T-cell (primary cell): ENCODE measurements at places on chromosomes 2 and 18.

DNA sequence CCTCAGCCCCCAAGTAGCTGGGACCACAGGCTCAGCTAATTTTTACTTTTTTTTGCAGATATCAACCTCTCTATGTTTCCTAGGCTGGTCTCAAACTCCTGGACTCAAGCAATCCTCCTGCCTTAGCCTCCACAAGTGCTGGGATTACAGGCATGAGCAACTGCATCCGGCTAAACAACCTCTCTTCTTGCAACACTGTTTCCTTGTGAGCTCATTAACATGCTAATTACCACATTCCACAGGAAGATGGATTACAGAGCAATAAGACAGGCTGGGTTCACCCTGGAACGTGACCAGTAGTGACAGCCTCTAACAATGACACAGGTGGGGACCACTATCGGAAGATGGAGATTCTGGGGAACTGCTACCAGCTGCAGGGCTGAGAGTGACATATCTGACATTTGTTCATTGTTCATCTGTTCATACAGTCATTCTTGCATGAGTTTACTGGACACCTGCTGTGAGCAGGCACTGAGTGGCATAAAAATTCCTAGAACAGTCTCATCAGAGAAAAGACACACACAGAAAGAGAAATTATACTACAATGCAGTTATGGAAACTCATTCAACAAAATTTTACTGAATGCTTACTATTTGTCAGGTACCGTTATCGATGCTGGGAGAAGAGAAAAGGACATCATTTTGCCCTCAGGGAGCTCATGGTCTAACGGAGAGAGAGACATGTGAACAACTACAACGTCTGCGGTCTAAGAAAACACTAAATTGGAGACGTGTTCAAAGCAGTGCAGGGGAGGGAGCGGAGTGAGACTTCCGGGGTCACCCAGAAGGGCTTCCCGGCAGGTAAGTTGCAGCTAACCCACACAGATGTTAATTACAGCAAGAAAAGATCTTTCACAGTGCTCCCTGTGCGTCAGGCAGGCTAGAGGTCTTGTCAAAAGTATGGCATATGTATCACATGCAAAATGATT is 37.6 kb downstream of the PROC start:
- no peak overlapping the region for H3K27ac ChIP-seq
- no peaks in the 10 kb centered on the region for H3K27me3 ChIP-seq
- no peak for DNase-seq
- no peak overlapping the region for H3K4me3 ChIP-seq

GRCh38 chr2:152755029-152755428 is 36.6 kb downstream of the ARL6IP6 start:
- no peak for DNase-seq
- no peak overlapping the region for H3K27ac ChIP-seq
- H3K36me3 ChIP-seq, result no peaks in the 10 kb centered on the region
- no peaks in the 10 kb centered on the region for H3K4me1 ChIP-seq
- H3K4me3 ChIP-seq, result no peak overlapping the region
- no peaks in the 10 kb centered on the region for H3K27me3 ChIP-seq

DNA sequence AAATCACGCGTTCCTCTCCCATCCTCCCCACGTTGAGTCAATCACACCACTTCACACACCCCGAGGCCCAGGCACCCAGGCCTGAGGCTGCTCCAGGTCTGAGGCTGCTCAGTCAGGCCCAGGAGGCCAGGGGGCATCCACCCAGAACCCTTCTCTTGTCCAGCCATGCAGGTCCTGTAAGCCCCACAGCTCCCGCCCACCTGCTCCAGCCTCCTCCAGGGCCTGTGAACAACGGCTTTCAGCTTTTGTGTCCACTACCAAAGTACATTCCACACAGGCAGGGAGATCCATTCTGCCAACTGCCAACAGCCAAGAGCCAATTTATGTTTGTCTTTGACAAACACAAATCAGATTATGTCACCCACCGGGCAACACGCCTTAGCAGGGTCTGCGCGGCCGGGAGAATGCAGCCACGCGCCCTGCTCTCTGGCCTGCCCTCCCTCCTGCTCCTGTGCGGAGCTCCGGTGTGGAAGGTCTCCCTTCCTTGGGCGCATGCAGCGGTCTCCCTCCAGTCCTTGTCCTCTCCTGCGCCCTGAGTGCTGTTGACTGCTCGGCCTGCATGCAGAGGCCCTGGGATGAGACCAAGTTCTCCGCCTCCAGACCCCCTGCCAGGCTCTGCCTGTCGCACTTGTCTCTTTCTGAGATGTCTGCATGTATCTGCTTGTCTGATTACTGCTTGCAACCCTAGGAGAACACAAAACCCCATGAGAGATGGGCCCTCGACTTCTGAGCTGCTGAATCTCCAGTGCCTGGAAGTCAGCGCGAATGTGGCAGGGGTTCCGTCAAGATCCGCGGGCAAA is 146.6 kb downstream of the ZNF516 start:
- no peaks in the 10 kb centered on the region for H3K27me3 ChIP-seq
- DNase-seq, result no peak
- no peaks in the 10 kb centered on the region for H3K36me3 ChIP-seq
- H3K4me1 ChIP-seq, result peaks cover 11% of the 10 kb centered on the region
- no peak overlapping the region for H3K4me3 ChIP-seq

- no peaks in the 10 kb centered on the region for H3K27me3 ChIP-seq
- peaks cover 15% of the 10 kb centered on the region for H3K4me1 ChIP-seq
- no peaks in the 10 kb centered on the region for H3K36me3 ChIP-seq
- no peak for DNase-seq
- no peak overlapping the region for H3K27ac ChIP-seq
- no peak overlapping the region for H3K4me3 ChIP-seq
Measured at GRCh38 chr2:240974771-240975572, 23.4 kb upstream of the SNED1 start.

DNA sequence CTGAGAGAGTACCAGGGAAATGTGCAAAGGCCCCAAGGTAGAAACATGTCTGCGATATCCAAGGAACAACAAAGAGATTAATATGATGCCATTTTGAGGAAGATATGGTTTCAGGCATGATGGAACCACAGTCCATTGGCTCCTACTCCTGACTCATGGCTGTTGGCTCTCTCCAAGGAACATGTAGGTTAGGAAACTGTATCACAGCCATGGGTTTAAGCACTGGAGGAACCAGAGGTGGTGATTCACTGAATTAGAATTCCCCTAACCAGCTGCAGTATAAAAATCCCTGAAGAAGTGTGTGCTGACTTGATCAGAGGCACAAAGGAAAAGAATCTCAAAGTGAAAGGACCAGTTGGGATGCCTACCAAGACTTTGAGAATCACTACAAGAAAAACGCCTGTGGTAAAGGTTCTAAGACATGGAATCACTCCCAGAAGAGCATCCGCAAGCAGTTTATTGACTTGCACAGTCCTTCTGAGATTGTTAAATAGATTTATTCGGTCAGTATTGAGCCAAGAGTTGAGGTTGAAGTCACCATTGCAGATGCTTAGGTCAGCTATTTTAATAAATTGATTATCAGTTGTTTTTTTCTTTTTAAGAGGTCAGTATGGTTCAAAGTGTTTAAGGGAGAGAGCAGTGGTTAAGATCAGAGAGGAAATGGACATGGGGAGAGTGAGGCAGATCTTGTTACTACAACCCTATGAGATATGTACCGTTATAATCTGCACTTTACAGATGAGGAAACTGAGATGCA is 110.7 kb upstream of the OTX1 start:
- H3K36me3 ChIP-seq, result no peaks in the 10 kb centered on the region
- H3K4me3 ChIP-seq, result no peak overlapping the region
- H3K4me1 ChIP-seq, result no peaks in the 10 kb centered on the region
- H3K27me3 ChIP-seq, result no peaks in the 10 kb centered on the region

GRCh38 chr2:127418300-127419111 is at the start of gene PROC:
Gene PROC (plus strand): TSS chr2:127418427. CDS start chr2:127419943, 1,516 bp downstream.
- DNase-seq, result no peak
- H3K27me3 ChIP-seq, result no peaks in the 10 kb centered on the region
- H3K4me1 ChIP-seq, result no peaks in the 10 kb centered on the region
- no peak within 1 kb of the TSS for H3K27ac ChIP-seq
- H3K4me3 ChIP-seq, result no peak within 1 kb of the TSS

DNA sequence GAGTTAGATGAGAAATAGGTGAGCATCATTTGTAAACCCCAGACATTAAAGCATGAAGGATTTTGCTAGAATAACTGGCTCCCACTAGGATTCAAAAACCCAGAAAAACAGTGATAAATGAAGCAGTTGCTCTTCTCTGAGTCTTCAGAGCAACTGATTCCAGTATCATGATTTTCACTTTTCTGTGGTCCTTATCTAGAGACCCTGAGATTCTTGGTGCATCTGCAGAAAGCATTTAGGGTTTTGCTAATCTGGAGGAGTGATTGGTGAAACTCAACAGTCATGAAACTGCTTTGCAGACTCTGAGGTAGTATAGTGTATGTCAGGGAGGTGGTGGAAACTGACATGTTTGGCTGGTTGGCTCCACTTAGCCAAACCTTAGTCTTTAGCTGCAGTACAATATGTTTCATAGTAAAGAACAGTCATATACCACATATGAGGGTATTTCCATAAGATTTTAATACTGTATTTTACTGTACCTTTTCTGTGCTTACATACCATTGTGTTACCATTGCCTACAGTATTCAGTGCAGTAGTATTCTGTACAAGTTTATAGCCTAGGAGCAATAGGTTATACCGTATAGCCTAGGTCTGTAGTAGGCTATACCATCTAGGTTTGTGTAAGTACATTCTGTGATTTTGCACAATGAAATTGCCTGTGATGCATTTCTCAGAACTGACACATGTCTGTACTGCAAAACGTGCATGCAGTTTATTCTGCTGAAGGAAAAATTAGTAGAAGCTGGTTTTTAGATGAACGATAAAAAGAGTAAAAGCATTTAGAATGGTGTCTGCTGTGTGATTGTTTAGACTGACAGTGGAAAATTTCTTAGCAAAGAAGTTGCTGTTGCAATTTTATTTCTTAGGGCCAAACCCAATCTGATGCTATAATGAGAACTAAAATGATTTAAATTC is 23.8 kb downstream of the EML4 start:
- no peak overlapping the region for H3K4me3 ChIP-seq
- DNase-seq, result no peak
- H3K4me1 ChIP-seq, result peaks cover 48% of the 10 kb centered on the region
- H3K27ac ChIP-seq, result peak overlapping the region; percentile 38
- H3K27me3 ChIP-seq, result no peaks in the 10 kb centered on the region

- H3K4me3 ChIP-seq, result no peak overlapping the region
- H3K27me3 ChIP-seq, result no peaks in the 10 kb centered on the region
- DNase-seq, result no peak
- H3K27ac ChIP-seq, result no peak overlapping the region
- H3K36me3 ChIP-seq, result no peaks in the 10 kb centered on the region
Measured at GRCh38 chr2:31223026-31223425, 5.7 kb upstream of the CAPN14 start.

DNA sequence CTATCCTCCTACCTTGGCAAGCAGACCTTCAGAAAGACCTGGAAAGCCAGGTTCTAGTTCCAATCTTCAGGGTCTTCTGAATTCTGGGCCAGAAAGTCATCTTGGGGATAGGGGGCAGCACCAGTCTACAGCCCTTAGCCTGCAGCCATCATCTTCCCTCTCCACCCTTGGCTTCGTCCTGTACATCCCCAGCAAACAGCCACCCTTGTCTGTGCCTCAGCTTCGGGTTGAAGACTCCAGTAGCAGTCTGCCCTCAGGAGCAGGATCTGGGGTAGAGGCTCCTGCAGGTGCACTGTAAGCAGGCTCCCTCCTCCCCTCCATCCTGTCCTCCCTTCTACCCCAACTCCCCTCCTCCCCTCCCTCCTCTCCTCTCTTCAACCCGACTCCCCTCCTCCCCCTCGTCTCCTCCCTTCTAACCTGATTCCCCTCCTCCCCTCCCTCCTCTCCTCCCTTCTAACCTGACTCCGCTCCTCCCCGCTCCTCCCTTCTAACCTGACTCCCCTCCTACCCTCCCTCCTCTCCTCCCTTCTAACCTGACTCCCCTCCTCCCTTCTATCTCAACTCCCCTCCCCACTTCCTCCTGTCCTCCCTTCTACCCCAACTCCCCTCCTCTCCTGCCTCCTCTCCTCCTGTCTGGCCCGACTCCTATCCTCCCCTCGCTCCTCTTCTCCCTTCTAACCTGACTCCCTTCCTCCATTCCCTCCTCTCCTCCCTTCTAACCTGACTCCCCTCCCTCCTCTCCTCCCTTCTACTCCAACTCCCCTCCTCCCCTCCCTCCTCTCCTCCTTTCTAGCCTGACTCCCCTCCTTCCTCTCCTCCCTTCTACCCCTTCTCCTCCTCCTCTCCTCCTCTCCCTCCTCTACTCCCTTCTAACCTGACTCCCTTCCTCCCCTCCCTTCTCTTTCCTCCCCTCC is 90.1 kb upstream of the SMAD2 start:
- H3K4me3 ChIP-seq, result no peak overlapping the region
- DNase-seq, result no peak
- H3K27ac ChIP-seq, result no peak overlapping the region
- no peaks in the 10 kb centered on the region for H3K4me1 ChIP-seq
- peaks cover 30% of the 10 kb centered on the region for H3K27me3 ChIP-seq

- no peaks in the 10 kb centered on the region for H3K4me1 ChIP-seq
- no peak overlapping the region for H3K27ac ChIP-seq
- no peak overlapping the region for H3K4me3 ChIP-seq
- DNase-seq, result no peak
- H3K36me3 ChIP-seq, result no peaks in the 10 kb centered on the region
Measured at GRCh38 chr2:151111599-151112278, 149.9 kb downstream of the RBM43 start.

DNA sequence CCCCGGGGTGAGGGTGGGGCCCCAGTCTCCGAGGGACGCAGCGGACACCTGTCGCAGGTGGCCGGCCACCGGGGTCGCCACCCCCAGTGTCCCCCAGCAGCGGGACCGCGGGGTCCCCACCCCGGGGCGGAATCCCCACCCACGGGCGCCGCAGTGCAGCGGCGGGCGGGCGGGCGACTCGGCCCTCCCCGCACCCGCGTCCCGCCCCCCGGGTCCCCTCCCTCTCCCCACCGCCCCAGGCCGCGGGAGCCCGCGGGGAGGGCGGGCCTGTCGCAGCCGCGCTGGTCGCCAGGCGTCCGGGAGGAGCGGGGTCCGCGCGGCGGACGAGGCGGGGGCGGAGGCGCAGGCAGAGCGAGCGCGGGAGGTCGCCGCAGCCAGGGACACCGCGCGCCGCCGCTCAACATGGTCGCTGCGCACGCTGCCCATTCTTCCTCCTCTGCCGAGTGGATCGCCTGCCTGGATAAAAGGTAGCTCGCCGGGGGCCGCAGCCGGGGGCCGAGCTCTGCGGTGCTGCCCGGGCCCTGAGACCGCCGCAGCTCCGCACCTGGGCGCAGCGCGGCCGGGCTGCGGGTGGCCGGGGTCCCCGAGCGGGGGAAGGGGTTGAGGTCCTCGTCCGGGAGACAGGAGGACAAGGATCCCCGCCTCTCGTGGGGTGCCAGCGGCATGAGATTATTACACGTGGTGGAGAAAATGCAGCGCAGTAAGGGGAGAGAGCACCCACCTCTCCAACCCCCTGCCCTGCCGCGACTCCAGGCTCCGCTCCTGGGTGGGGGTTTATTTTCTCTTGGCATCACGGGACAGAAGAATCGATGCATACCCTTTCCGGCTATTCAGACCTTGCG is at the start of gene RAPGEF4:
TSS of gene RAPGEF4 (plus strand) at position 264 of the 842 bp plus-strand sequence. CDS start at position 403, 139 bp downstream.
- no peak within 1 kb of the TSS for H3K27ac ChIP-seq
- H3K4me3 ChIP-seq, result peak within 1 kb of the TSS; percentile 81
- H3K27me3 ChIP-seq, result no peaks in the 10 kb centered on the region
- H3K4me1 ChIP-seq, result no peaks in the 10 kb centered on the region
- no peak for DNase-seq
